ENCODE measurements at places on chromosomes 1 and 21.

DNA sequence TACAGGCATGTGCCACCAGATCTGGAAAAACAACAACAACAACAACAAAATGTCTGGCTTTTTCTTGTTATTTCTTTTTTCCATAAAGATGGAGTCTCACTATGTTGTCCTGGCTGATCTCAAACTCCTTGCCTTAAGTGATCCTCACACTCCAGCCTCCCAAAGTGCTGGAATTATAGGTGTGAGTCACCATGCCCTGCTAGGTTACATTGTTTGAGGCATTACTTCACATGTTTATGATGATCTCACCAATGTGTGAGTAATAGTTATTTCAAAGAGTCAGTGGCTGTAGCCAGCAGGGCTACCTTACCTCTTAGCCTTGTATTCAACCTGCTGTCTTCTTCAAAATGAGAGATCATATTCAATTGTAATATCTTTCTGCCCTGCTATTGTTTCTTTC lies 445.7 kb downstream of the AMY1C start:
- no peak for DNase-seq

DNA sequence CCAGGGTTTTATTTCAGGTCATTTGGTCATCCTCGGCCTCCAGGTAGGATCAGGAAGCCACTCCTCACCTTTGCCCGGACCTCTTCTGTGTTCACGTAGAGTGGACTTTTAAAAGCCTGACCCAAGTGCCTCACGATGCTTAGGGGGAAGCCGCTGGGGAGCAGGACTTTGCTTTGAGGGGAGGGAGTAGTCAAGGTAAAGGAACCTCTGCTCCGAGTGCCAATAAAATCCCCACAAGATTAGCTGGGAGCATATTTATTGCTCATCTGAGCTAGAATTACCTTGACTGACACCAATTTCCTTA lies 603 bp upstream of the DHRS3 start:
- no peak for DNase-seq

DNA sequence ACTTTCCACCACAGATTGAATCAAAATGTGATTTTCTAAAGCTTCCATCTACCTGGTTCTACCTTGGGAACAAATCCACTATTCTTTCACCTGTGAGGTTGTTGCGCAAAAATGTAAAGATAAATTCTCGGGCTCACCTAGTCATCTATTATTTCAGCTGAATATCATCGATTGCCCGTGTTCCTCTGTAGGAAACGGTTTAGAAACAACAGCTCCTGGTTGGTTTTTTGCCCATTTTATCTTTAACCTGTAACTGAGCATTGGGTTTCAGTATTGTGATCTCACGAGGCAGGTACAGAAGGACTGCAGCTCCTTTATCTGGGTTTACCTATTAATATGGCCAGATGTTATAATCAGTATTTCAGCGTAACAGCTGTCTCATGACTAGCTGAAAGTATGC lies 52.9 kb upstream of the LRRC8C start:
- DNase-seq, result no peak

DNA sequence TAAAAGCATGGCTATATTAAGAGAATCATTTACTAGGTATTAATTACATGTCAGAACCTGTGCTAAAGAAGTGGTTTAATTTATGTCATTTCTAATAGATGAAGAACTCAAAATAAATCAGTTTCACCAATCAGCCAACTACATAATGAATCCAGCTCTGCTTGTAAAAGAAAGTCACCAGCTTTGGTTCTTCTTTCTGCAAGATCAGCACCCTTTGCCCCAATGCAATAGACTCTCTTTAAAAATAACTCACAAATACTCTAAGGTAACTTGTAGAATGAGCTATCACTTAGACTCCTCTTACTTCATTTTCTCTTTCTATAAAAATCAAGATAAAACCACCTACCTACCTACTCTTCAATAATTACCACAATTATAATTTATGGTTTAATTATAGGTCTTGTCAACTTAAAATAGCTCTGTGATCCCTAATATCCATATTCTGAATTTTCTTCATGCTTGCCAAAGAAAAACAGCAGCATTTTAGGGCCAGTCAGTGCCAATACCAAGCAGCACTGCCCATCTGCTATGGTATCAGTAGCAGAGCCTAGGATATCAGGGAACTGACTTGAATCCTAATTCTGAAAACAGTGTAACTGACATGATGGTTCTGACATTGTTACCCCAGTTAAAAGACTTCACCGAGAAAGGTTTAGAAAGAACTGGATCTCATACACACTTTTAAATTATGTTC lies 11.3 kb downstream of the SLC19A2 start:
- DNase-seq, result no peak

DNA sequence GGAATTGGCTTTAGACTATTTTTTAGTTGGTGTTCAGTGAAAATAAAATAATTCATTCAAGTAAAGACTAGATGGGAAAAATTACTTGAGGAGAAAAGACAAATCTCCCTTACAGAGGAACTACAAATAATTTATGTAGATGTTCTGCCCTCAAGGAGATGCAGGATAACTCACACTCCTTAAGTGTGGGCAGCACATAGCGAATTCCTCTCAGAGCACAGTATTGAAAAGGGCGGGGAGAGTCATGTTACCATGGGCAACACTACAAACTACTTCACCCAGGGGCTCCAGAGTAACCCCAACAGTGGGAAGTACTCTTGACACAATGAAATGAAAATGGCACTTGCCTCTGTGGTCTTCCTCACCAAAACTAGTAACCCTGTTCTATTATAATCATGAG lies 20.6 kb upstream of the LAMC2 start:
- DNase-seq, result no peak

DNA sequence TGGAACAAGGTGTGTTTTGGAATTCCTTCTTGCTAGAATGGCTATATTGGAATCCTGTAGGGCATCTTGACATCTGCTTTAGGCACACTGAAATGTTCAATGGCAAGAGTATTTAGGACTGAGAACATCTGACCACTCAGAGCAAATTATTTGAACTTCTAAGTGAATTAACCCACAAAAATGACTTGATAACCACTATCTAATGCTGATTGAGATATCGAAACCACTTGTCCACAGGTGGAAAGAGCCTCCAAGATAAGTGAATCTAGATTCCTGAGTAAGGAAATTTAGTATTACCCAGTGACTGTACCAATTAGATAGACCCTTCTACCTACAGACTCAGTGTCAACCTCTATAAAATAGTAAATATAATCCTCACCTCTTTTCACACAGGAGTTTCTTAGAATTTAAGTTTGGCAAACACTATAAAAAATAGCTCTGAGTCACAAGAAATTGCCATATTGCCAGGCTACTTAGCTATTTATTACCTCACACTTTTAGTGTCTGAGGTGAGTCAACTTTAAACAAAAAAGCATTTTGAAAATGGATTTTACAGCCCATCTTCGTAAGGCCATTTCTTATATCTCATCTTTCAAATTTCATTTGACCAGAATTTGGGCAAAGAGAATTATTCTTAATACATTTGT lies 421.8 kb downstream of the PTBP2 start:
- DNase-seq, result no peak

- DNase-seq, result no peak
These were observed 295.9 kb downstream of the NTNG1 start for GRCh38 chr1:107436552-107437241.

- peak; percentile 56 for DNase-seq
These were observed 2.0 kb downstream of the EFHD2 start for GRCh38 chr1:15411593-15412137.

- DNase-seq, result no peak
These were observed 21.5 kb upstream of the RNF187 start for GRCh38 chr1:228465571-228466146.

DNA sequence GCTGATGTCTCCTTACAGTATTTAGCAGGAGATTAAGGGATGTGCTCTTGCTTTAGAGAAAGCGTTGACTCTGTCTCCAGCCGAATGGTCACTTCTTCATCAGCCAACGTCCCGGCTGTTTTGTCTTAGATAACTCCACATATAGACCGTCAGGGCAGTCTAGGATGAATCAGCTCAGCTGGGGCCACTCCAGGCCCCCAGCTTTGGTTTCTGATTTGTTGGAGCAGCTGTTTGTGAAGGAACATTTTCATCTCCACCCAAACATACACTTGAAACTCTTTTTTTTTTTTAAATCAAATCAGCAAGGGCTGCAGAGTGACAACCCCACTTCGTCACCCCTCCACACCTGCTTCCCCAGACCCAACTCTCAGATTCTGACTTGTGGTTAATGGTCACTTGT lies 206.1 kb upstream of the GALNT2 start:
- DNase-seq, result no peak

DNA sequence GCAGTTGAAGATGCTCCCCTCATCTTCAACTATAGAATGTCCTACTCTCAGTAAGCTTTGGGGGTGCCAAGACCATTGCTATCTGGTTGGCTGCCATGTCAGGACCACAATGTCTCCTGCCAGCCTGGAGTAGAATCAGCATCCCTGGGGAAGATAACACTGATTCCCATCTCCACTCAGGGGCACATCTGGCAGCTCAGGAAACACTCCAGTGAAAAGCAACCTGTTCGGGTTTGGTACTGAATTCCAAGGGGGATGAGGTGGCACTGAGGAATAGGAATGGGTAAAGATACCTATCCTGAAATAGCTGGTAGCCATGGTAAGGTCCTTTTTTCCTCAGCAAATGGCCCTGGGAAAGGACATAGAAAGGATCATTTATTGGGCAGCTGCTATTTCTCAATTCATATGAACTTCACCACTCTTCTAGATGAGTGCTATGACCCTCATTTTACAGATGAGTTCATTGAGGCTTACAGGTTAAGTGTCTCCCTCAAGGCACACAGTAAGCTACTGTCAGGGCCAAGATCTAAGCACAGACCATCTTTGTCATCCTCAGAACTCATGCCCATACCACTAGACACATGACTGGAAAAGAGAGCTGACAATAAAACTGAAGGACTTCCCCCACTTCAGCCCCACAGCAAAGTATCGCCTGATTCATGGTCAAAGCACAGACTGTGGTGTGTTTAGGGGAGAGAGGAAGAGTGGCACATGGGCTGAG lies 31.4 kb downstream of the AK2 start:
- DNase-seq, result no peak

DNA sequence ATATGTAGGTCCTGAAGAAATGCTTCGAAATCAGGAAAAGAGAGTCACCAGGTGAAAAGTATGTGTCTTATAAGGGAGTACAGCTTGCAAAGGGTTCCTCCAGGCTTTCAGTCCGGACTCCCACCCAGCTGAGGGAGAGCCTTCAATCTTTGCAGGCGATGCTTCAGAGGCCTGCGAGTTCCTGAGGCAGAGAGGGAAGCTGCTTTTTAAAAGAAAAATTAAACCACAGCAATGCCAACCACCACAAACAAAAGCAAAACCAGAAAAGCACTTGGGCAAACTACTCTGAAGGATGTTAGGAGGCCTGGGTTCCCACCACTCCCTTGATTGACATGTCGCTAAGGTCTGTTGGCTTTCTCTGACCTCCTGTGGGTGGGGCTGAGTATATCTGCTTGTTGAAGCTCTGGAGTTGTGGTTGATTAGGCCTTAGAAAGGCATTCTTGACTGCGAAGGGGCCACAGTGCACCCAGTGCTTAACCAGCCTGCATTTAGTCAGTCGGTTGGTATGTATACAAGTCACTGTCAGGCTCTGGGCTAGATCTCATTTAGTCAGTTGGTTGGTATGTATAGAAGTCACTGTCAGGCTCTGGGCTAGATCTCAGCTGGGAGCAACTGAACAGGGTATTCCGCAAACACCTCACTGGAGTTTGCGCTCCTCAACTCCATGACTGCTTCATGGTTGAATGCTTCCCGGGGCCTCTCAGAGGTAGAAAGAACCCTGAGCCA lies 1.2 kb downstream of the NIPAL3 start:
- DNase-seq, result peak; percentile 45

- no peak for DNase-seq
These were observed 100.9 kb downstream of the DDX20 start for GRCh38 chr1:111856411-111857185.

DNA sequence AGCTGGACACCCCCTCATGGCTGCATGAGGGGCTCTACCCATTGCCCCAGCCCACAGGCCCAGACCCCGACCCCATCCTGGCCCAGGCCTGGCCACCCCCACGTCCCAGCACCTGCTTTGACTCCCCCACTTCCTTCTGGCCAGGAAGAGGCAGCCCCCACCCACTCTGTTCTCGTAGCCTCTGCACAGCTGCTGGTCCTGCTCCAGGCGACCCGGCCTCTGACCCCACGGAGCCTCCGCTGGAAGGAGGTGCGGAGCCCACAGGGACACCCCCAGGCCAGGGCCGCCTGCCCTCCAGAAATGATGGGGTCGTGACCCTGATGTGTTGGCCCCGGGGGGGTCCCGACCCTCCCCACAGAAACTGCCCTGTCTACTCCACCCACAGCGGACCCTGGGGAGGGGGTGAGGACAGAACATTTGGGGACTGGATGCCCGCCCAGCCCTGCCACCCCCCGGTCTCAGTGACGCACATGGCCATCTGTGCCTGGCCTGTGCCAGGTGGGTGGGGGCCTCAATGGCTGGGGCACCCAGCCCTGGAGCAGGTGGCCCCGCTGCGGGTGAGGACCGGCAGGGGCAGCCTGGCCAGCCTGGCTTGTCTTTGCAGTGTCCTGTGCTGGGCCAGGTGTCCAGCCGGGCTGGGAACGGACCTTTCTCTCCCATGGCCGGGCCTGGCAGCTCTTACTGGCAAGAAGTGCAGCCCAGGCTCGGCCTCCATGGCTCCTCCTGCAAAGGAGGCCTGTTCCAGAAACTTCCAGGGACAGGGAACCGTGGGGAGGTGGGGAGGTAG lies 78.6 kb downstream of the MORN1 start:
- no peak for DNase-seq

GRCh38 chr1:181324797-181325616 lies 158.3 kb upstream of the CACNA1E start:
- DNase-seq, result peak; percentile 39

DNA sequence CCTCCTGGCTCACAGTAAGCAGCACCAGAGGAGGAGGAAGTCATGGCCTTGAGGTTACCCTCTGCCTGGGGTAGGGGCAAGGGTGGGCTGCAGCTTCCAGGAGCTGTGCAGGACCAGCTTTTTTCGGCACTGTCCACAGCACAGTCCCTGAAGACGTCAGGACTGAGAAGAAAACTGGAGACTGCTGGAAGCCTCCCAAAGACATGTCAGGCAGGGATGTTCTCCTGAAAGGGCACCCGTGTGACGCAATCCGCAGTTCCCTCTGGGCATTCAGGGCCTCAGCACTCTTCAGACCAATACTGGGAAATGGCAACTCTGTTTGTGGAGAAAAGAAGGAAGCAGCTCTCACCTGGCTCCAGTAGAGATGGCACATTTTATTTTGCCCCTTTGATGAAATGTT lies 64.8 kb upstream of the TENT5C start:
- DNase-seq, result no peak

DNA sequence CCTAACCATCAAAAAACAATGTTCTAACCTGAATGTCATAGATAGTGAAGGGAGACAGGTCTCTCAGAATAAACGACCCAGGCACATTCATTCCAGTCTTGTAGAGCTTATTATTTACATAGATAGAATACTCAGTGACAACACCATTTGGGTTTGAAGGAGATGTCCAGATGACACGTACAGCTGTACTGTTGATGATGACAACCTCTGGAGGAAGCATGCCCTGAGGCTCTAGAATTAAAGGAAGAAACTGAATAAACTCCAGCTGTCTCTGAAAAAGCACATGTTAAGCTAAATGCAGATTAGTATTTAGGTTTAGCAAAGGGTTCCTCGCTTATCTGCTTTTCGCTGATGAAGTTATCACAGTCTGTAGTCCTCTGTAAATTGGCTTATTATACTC lies 277.2 kb downstream of the KCTD3 start:
- no peak for DNase-seq
